ENCODE measurements at places on chromosomes 6 and 20.
A peak's percentile ranks its signal among the peaks of the same experiment; 100 is the strongest.

DNA sequence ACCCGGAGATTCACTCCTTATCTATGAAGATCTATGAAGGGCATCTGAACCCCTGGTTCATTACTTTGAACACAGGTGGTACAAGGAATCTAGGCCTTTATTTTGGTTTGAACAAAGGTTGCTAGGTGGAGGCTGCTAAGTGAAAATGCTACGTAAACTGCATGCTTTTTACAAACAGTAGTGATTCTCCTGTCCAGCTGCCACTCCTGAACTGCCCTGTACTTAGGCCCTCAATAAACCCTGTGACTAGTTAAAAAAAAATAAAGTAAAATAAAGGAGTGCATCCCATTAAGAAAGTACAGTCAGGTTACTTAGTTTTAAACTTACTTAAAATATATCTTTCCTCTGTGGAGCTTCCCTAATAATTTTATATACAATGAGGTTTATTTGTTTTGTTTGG, 27.7 kb upstream of the ARG1 start:
- DNase-seq: no peak

DNA sequence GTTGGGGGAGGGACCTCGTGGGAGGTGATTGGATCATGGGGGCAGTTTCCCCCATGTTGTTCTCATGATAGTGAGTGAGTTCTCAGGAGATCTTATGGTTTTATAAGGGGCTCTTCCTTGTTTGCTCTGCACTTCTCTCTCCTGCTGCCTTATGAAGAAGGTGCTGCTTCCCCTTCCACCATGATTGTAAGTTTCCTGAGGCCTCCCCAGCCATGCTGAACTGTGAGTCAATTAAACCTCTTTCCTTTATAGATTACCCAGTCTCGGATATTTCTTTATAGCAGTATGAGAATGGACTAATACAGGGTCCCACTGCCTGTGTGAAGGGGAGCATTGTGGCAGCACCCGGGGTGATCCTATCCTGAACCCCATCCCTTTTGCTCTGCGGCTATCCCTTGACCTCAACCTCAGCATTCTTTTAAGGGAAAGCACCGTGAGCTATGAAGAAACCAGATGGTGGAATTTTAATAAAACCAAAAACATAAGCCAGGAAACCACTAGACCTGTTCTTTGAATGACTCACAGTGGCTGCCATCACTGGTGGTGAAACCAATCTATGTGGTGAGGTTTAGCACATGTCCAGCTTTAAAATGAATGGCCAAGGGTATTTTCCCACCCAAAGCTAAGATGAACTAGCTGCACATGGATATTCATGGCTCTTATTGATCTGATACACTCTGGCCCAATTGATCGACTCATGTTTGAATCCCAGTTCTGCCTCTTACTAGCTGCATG, 62.2 kb downstream of the ZDHHC14 start:
- no peak for DNase-seq

GRCh38 chr20:17023806-17024205, 203.0 kb upstream of the PCSK2 start:
- DNase-seq: no peak

DNA sequence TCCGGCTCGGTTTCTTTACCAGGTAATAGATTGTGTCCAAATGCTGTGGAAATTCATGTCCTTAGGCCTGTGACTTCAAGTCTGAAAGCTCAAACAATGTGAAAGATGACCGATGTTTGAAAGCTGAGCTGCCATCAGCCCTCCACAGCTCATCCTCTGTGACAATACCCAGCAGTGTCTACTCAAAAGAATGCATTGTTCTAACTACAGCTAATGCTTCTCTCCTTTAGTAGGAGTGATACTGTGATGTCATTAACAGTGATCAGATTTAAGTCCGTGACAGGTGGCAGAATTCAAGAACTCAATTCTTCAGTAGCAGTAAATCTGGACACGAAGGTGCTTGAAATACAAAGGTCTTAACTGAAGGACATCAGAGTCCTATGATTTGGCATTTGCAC, 97.3 kb downstream of the RCAN2 start:
- DNase-seq: no peak

DNA sequence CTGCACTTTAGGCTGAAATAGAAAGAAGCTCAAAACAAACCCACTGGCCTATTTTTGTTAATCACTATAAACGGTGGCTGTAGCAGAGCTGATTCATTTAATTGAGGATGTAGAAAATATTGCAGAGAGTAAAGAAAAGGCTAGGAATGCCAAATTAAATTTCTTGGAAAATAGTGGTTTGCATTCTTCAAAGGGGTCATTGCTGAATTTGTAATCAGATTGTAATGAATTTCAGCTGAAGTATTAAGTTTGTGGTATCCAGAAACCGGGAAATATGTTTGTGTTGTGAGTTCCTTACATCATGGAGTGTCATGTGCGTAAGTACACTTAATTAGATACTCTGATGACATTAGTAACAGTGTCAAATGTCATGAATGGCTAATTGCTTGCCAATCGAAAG, 203.0 kb downstream of the SAMD5 start:
- DNase-seq: no peak

DNA sequence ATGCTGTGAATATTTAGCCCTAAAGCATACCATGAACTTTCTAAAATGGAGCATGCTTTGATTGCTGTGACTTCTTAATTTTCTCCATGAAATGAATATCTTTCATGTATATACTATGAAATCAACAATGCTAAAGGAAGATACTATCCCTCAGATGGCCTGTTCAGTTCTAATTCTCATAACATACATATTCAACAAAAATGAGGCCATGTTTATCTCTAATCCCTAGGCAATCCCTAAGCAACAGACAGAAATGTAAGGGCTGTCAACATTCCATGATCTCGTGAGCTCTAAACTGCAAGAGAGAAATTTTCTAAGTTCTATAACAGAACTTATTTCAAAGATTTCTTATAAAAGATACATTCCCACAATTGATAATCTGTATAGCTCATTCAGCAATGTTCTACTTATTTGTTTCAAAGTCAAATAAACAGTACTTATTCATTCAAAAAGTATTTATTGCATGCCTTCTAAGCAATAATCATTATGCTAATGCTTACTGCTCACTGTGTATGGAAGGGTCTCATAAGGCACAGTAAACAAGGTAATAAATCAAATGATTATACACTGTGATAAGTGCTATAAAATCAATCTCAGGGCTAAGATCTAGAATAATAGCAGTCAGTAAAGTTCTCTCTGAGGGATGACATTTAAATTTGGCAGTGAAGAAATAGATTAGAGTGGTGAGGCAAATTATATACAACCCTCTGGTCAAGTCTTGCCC, 492.9 kb downstream of the PHF3 start:
- DNase-seq: no peak

GRCh38 chr6:149223120-149223903, 94.2 kb upstream of the TAB2 start:
- no peak for DNase-seq

GRCh38 chr20:61128701-61129269, 123.3 kb upstream of the CDH4 start:
- DNase-seq: no peak

GRCh38 chr6:91080871-91081270, 494.0 kb upstream of the MAP3K7 start:
- DNase-seq: no peak

DNA sequence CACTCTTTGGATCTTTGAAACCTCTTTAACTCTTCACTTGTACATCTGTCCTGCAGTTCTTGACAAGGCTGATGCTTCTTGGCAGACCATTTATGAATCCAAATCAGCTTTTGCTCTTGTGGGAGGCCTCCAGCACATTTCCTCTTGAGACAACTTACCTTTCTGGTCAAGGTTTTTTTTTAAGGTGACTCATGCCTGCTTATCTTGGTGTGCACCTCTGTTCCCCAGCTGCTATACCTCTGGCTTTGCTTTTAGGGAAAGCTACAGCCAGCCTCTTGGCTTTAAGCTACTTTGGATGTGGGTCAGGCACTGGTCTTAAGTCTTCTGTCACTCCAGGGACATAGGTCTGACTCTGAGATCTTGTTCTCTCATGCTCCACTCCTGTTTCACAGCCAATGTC, 106.5 kb downstream of the PHF3 start:
- DNase-seq: no peak

DNA sequence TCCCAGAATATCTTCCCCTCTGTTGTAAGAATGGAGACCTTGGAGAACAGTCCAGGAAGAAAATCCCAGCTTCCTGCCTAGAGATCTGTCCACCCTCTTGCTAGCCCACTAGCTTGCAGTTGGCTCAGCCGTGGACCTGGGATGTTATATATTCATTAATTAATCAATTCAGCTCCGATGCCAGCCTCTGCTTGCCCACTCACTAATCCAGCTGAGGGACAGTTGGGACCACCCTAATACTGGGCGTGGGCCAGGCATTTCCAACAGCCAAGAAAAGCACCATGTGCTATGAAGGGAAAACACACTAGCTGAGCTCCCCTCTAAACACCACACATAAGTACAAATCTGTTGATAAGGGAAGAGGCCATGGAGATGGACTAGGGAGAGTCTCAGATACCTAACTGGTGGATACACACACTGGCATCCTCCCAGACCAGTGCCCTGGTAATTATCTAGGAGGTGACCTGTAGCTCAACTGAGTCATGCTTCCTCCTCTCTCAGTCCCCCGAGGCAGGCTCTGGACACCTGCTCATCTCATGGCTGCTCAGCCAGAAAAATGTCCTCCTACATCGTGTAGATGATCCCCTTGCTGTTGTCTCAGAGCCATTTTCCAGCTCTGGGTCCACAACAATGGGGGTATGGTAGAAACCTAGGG, 78.9 kb downstream of the ANKRD60 start:
- no peak for DNase-seq

GRCh38 chr6:64712606-64713005, 994.4 kb downstream of the EYS start:
- no peak for DNase-seq

GRCh38 chr6:141988954-141989705, 143.6 kb upstream of the GJE1 start:
- peak; percentile 38 for DNase-seq

DNA sequence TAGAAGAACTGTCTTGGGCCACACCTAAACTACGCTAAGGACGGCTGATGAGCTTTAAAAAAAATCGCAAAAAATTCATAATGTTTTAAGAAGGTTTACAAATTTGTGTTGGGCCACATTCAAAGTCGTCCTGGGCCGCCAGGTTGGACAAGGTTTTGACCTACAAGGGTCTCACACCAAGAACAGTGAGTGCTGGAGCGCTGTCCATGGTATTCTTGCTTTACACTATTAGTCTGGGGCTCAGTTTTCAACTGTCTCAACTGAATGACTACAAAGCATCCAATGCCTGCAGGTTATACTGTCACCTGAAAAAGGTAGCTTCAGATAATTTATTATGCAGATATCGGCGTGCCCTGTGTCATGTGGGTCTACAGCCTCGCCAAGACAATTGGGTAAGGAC, 3.7 kb upstream of the FAXC start:
- no peak for DNase-seq

DNA sequence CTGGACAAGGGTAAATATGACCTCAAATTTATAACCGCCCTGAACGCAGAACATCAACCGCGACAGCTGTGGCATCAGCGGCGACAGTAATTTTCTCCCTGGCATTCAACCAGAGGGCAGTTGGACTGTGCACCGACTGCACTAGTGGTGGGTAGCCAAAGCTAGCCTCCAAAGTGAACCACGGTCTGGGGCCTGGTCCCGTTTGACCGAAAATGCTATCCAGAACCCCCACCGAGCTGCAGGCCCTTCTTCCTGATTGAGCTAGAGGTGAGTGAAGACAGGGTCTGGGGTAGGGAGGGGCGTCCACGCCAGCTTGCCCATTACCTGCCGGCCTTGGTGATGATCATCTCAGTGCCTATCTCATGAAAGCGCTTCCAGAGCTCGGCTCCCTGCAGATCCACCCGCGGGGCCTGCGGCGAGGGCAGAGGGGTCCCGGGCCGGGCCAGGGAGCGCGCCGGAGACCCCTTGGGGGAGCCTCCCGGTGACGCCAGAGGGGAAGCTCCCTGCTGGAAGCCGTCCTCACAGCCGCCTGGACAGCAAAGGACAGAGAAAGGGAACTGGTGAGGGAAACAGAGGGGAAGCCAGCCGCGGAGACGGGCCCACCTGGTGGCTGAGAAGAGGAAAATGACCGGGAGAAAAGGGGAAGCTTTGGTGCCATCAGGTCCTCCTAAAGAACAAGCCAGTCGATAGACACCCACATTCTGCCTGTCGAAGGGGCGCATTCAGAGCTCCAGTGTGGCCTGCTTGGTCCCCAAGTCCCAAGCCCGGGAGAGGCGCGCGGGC, 2.0 kb downstream of the TBX18 start:
- no peak for DNase-seq
